ENCODE measurements at places on chromosomes 6 and 20.

DNA sequence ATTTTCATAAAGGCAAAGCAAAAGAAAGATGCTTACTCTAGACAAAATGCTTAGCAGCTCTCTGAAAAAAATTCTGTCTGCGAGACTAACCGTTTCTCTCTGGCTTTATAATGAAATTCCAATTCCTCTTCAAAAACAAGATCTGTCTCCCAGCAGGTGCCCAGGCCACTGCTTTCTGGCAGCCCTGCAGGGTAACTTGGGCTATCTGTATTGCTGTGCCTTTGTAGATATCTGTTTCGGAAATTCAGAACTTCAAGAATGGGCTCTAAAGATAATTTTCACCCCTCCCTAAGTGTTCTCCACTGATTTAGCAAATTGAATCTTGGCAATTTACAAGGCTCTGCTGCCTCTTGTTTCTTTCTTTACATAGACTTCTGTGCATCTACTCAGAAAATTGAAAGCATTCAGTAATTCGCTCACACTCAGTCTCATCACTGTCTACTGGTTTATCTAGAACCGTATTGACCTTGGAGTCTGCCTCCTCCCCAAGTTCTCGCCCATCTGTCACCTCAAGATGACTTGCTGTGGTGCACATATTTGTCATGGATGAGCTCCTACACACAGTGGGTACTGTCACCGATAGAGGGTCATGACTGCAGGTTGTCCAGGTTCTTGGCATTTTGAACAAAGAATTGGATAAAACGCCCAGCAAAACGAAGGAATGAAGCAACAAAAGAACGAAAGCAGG is 26.4 kb upstream of the FABP7 start:
- DNase-seq = no peak

DNA sequence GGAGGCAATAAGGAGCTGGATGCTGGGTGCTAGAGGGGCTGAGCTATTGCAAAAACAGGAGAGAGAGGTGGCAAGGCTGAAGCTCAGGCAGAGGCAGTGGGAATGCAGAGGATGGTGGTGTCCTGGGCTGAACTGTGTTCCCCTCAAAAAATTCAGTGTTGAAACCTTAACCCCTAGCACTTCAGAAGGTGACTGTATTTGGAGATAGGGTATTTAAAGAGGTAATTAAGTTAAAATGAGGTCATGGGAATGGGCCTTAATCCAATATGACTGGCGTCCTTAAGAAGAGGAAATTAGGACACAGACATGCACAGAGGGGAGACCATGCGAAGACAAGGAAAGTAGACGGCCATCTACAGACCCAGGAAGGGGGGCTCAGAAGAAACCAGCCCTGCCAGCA is 11.5 kb upstream of the MMP9 start:
- no peak for DNase-seq

- no peak for DNase-seq
Measured at GRCh38 chr6:91447081-91447480, 860.2 kb upstream of the MAP3K7 start.

- no peak for DNase-seq
Measured at GRCh38 chr20:63310265-63310991, 17.4 kb downstream of the COL20A1 start.

GRCh38 chr20:18645196-18645745 is 57.4 kb downstream of the DTD1 start:
- no peak for DNase-seq

DNA sequence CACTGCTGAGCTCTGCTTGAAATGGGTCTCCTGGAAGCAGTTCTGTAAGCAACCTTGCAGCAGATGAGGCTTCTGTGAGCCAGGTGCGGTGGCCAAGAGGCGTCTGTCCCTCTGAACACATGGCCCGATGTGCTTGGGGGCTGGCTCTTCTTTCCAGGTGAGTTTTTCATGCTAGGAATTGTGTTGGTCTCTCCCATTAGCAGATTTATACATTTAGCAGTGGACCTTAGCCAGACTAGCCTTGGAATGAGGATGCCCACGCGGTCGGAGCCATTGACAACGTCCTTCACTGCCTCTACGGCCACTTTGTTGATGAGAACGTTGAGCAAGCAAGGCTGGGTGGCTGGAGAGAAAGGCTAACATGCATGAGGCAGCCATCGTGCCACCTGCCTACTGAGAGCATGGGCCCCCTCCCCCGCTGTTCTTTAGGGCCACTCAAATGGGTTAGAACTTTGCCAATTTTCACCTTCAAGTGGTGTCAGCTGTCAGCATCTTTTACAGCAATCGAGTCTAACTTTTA is 33.5 kb downstream of the ERMARD start:
- DNase-seq = no peak

- no peak for DNase-seq
Measured at GRCh38 chr6:72715119-72715518, 93.3 kb downstream of the KCNQ5 start.

DNA sequence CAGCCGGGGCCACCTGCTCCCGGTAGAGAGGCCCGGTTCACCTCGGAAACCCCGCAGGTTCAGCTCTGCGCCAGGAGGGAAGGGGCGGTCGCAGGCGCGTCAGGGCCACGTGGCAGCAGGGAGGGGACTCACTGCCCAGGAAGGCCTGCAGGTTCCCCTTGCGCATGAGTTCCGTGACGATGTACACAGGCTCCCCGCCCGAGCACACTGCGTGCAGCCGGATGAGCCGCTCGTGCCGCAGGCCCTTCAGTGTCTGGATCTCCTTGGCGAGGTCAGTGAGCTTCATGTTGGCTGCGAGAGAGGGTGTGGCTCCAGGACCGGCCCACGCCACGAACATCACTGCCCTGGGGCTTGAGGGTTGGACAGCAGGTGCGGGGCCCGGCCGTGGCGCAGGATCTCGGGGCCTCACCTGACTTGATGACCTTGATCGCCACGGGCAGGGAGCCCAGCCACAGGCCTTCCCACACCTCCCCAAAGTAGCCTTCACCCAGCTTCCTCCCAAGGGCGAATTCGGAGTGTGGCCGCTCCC is 4.9 kb upstream of the PTK6 start:
- no peak for DNase-seq

GRCh38 chr6:3484946-3485345 is 28.1 kb upstream of the SLC22A23 start:
- DNase-seq = no peak

DNA sequence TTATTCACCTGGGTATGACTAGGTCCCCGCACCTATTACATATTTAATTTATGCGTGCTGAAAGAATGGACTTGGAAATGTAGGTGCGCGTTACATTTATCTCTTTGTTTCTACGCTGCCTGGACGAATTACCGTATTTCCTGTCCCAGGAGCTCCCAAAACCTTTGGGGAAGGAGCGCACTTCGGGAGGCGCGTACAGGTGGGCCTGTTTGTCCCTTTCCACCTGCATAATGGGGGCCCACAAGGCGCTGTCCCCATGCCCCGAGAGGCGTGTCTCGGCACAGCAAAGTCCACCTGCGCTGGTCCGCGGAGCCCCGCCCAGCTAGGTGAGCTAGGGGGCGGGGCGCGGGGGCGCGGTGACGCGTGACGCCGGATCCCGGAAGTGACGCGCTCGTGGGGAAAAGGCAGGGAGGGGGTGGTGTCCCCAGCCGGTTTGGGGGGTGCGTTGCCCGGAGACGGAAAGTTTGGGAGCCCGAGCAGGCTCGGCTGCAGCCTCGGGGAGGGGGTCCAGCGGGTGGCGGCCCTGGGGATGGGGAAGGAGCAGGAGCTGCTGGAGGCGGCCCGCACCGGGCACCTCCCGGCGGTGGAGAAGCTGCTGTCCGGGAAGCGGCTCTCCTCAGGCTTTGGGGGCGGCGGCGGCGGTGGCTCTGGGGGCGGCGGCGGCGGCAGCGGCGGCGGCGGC is at the start of gene ANKS1A:
ANKS1A (plus strand) TSS at position 382 of the 682 bp plus-strand sequence; CDS start at position 530, 148 bp downstream.
- peak; percentile 89 for DNase-seq

DNA sequence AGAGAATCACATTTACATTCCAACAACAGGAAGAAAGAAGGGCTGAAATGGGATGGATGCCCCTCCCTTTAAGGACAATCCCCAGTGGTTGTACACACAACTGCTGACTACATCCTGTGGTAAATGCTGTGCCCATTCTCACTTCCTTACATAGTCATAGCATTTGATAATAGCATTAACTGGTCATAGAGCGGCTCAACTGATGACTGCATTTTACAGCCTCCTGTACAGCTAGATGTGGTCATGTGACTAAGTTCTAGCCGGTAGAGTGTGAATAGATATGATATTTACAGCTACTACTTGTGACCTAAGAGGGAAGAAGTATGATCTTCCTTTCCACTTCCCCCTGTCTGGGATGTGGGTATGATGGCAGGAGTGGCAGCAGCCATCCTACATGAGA is 24.7 kb downstream of the KCNK17 start:
- DNase-seq = no peak
